Pericardium fibroblast (primary cell): ENCODE measurements at places on chromosomes 12 and 14. TPM values are rescaled to one million over a fixed set of nuclear protein-coding genes. Genes with fewer than 3 reads are reported as not detected.

The NAB2 gene
- total RNA-seq: 51.7 and 61.9 TPM in 2 replicates

The POLE2 gene
- 6.6 and 13.8 TPM in 2 replicates for total RNA-seq

The CYP46A1 gene
- total RNA-seq: under 0.01 and 2.7 TPM in 2 replicates

The DTX1 gene
- total RNA-seq: 0.09 and 0.93 TPM in 2 replicates

The KLRD1 gene
- not detected in 2 replicates for total RNA-seq

The MYH7 gene
- 2.3 TPM in 1 of 2 replicates, not detected in the other for total RNA-seq

The INHBC gene
- total RNA-seq: 0.09 TPM in 1 of 2 replicates, not detected in the other

The EML5 gene
- not detected in 2 replicates for total RNA-seq

The TPH2 gene
- total RNA-seq: not detected in 2 replicates

The CLEC4C gene
- total RNA-seq: not detected in 2 replicates

The OR4K15 gene
- not detected in 2 replicates for total RNA-seq

The PMEL gene
- total RNA-seq: 0.47 TPM in 1 of 2 replicates, not detected in the other

The RTL1 gene
- not detected in 2 replicates for total RNA-seq

The CCDC177 gene
- total RNA-seq: 0.12 TPM in 1 of 2 replicates, not detected in the other

The CARMIL3 gene
- 0.23 TPM in 1 of 2 replicates, not detected in the other for total RNA-seq
